ENCODE measurements at places on chromosomes 16 and 17.

- no peak for DNase-seq
Observed at GRCh38 chr17:57676543-57676942, 68.6 kb downstream of the CCDC182 start.

DNA sequence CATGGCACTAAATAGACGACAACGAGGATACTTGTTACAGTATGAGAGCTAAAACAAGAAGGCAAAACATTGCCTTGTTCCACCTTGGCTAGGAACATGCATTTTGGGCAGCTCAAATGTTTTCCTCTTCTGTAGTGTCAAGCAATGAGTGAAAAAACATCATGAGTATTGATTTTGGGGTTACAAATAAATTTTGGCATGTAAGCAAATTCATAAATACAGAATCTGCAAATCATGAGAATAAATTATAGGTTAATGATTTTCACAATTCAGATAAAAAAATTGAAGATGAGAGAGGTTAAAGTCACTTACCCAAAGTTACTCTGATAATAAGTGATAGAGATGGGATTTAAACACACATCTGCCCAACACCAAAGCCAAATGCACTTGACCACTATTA is 28.4 kb upstream of the NUFIP2 start:
- DNase-seq: no peak

GRCh38 chr17:78058001-78058400 is 70.6 kb downstream of the TMC6 start:
- DNase-seq: no peak

DNA sequence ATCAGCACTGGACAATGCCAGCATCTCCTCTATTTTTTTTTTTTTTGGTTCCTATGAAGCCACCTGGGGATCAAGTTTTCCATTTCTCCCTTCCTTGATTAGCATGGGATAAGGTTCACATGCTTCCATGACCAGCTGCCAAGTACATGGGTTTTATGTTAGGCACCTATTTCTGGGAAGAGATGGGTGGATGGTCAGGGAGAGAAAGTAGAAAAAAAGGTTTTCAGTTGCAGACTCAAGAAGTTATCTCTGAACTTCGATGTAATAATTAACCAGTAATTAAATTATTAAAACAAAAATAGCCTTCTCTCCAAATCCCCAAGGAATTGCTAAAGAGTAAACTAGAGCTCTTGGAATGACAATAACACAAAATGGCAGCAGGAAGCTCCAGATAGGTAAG is 164.9 kb upstream of the MAF start:
- no peak for DNase-seq

GRCh38 chr16:4976611-4977145 is 18.5 kb downstream of the SEC14L5 start:
- no peak for DNase-seq

GRCh38 chr16:2874032-2874911 is 8.7 kb upstream of the FLYWCH2 start:
- no peak for DNase-seq

GRCh38 chr17:69558796-69559195 is 144.3 kb downstream of the MAP2K6 start:
- no peak for DNase-seq

DNA sequence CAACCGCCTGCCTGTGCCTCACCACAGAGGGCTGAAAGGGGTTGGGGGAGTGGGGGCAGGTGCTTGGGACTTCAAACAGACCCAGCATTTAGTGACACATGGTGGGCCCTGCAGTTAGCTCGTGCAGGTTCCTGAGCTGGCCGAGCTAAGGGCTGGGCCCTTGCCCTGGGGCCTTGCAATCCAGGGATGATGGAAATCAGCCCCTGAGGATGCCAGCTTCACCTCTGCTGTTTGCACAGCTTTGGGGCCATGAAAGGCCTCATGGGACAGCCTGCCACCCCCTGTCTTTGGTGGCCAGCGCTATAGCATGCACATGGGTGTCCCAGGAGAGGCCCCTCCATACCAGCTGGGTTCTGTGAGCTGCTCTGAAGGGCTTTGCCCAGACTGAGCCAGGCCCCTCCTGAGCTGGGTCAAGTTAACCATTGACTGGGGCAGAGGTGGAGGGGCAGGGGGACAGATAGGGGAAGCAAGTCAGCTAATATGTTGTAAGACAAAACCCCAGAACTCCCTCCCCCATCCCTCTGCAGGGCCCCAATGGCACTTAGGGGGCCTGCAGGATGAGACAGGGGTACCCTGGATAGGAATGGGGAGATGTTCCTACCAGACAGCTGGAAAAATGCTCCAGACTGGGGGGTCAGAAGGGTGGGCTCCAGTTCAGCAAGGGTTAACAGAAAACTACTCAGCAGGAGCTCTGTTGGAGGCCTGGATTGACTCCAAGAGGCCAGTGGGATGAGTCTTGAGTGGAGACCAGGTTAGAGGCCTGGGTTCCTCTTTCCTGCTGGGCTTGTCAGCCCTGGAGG is 692 bp downstream of the PRR15L start:
- DNase-seq: no peak
